BJ (cell line): ENCODE measurements at places on chromosomes 5 and 9.
A peak's percentile ranks its signal among the peaks of the same experiment; 100 is the strongest.

- DNase-seq, result no peak
Measured at GRCh38 chr9:23598994-23599393, 227.0 kb downstream of the ELAVL2 start.

GRCh38 chr5:157335534-157336422 lies 69.9 kb downstream of the CYFIP2 start:
- peak; percentile 75 for DNase-seq

DNA sequence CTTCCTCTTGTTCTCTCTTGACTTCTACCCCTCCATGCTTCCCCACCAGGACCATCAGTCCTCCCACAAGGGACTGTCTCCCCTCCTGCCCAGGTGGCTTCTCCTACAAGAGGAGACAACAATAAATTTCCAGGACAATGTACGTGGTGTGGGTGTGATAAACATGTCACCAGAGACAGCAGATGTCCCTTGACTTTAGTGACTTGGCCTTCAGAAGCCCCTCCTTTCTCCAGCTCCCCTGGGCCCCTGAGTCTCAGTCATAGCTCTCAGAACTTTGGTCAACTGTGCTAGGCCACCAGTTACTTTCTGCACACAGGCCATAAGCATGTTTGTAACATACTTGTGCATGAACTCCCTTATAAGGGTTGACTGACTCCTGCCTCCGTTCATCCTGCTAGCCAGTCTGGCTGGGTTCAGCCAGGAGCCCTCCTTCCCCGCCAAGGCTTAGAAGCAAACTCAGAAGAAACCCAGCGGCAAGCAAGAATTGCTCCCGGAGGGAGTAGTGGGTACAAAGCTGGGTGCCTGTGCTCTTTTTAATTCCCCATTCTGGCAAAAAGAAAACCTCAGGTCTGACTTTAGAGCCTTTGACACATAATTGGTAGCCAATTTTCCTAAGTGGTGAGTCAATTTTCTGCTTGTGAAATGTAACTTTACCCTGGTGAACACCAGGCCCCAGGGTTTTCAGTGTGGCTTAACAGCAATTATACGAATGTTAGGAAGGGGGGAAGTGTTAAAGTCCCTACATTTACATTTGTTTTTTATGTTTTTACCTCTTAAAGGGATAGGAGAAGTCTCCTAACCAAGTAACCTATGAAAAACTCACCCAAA lies 49.2 kb downstream of the EBF1 start:
- DNase-seq, result no peak

DNA sequence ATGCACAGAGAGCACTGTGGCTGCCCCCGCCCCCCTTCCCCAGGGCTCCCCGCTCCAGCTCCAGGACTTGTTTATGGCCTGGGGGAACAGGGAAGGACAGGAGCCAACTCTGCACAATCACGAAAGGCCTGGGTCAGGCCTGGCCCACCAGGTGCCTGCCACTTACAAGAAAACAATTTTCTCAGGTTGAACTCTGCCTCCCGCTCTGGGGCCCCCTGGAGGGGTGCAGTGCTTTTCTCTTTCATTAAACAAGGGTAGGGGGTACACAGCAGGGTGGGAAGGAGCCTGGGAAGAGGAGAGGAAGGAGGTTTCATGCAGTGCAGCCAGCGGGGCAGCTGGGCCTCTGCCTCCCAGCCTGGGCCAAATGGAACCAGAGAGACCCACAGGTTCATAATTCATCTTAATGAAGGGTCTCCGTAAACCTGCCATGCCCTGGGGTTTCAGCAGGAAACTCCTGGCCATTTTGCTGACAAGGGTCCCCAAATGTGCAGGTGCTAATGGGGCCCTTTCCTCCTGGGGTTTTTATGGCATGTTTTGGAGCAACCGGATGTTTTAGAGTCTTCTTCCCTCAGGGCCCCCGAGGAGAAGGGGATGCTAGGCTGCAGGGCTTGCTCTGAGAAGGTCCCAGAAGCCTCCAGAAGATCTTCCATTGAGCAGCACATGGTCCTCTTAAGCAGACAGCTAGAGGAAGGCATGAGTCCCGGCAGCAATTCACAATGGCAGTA lies 219.8 kb downstream of the SLIT3 start:
- DNase-seq, result no peak

DNA sequence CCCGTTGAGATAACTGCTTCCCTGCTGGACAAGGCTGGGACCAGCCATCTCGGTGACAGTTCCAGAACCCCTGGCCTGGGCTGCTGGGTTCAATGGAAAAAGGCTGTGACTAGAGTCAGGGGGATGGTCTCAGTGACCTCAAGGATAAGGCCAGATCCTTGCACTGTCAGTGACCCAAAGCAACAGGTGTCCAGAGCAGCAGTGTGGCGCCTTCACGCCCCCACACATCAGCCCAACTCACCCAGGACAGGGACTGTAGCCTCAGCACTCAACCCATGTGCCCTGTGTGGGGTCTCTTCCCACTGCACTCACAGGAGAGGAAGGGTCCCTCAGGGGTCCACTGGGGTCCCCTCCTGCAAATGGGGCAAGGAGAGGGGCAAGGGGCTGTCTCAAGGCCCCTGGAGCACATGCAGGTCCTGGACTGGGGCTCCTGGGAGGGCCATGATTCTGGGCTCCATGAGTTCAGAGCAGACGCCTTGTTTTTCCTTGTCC lies 698 bp upstream of the LCN2 start:
- no peak for DNase-seq

DNA sequence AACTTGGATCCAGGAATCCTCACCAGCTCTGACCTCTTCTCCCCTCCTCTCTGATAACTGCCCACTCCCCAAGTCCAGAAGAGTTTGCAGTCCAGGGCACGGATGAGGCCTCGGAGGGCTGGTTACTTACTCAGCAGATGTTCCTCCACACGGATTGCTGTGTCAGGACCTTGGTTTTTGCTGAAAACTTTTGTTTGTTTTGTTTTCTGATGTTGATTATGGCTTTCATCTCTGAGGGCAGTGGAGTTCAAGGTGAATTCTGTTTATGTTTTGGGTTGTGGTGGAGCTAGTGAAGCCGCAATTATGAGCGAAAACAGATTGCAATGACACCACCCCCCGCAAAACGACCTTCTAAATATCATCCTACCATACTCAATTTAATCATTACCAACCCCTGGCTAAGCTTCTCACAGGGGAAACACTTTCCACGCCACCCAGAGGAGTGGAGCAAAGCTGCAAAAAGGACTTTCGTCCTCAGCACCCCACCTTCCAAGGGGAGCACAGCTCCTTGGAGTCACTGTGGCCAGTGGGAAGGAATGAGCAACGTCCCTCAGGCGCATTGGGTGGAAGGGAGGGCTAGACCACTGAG lies 92.7 kb upstream of the SAP30L start:
- no peak for DNase-seq

GRCh38 chr9:121340676-121341392 lies 29.2 kb downstream of the STOM start:
- DNase-seq, result no peak

GRCh38 chr5:141686648-141687416 lies 4.8 kb upstream of the ARAP3 start:
- DNase-seq, result no peak

- no peak for DNase-seq
Measured at GRCh38 chr9:95649801-95650213, 133.0 kb upstream of the PTCH1 start.

DNA sequence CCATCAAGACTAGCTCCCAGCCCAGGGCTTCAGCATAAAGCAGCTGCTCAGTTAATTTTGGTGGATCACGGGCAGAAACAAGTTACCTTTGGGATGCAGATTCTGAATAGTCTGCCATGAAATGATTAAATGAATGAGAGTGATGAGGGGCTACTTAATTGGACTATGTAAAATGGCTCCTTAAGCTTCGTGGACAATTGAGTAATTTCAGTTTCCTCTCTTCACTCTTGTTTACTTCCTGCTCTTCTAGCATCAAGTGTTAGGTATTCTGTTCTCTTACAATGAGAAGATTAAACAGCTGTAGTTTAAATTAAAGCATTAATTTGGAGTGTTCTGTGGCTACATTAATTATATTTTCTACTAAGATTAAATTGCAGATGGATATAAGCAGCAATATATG lies 28.1 kb downstream of the PIK3R1 start:
- no peak for DNase-seq

DNA sequence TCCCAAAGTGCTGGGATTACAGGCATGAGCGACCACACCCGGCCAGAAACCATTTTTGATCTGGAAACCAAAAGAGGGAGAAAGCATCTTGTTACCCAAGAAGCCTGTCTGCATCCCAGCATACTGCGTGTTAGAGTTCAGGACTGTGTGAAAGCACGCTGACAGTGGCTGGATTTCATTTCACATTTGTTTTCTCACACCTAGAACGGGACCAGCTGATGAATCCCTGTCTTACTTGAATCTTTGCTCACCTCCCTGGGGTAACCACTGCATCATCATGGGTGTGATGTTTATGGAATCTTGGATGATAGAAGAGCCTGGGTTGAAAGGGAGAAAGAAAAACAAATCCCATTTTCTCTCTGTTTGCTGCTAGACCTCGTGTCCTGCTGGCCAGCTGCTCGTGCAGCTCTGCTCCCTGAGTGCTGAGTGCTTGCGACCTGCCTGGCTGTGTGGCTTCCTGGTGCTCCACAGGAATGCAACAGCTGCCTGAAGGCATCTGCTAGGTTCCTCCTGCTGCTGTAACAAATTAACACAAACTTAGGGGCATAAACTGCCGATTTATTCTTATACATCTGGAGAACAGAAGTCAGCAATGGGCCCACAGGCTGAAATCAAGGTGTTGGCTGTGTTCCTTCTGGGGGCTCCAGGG lies 378.3 kb upstream of the DAP start:
- no peak for DNase-seq

- DNase-seq, result no peak
Measured at GRCh38 chr9:92770360-92770995, 5.8 kb upstream of the BICD2 start.

DNA sequence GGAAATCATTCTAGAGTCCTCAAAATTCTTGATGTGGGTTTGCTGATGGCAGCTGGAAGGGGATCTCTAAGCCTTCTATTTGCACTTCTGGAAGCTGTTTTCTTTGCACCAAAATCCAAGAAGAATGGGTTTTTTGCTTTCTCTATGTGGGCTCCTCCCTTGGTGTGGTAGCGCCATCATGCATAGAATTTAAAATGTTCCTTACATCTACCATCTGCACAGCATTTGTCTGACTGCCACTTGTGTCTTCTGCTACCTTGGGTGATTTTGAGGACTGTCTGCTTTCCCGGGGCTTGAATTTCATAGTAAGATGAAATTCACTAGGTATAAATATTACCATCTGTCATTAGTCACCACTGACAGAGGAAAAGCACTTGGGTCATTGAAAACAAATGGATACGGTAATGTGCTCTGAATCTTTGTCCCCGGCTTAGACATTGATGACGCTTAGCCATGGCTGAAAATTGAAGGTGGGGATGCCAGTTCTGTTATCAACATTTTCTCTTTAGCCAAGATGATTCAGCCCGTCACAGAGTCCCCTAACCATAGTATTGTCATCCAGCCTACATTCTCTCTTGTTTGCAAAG lies 30.0 kb downstream of the SNX30 start:
- no peak for DNase-seq

- DNase-seq, result peak; percentile 30
Measured at GRCh38 chr9:92468206-92468605, 14.1 kb downstream of the ASPN start.

DNA sequence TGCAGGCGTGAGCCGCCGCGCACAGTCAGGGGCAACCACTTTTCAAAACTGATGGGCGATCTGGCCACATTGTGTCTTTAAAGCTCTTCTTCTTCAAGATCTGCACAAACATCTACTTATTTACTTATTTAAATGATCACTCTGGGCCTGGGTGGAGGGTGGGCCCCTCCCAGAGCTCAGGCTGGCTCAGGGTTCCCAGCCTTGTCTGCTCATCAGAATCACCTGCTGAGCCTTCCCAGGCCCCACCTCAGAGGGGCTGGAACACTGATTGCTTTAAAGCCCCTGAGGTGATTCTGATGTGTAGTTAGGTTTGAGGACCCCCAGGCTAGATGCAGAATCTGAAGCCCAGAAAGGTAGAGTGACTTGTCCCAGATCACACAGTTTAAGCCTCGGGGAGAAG lies 45.6 kb upstream of the DMRT1 start:
- DNase-seq, result no peak

- no peak for DNase-seq
Measured at GRCh38 chr5:151140686-151141459, 16.7 kb downstream of the ANXA6 start.

- no peak for DNase-seq
Measured at GRCh38 chr5:72222521-72222920, 97.5 kb downstream of the MRPS27 start.

DNA sequence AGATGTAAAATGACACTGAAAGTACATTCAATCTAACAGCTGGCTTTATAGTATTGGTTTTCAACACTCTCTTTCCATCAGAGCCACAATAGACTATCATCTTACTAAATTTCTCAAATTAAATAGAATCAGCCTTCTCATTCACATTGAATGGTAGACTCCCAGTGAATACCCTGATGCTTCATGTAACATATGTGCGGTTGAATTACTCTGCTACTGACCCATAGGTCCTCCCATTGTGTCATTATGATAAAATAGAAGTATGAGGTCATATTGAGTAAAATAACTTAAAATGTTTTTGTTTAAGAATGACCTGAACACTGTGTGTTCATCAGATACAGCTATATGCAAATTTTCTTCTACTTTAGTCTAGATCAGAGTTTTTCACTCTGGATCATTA lies 75.9 kb upstream of the ADAMTSL1 start:
- DNase-seq, result no peak

DNA sequence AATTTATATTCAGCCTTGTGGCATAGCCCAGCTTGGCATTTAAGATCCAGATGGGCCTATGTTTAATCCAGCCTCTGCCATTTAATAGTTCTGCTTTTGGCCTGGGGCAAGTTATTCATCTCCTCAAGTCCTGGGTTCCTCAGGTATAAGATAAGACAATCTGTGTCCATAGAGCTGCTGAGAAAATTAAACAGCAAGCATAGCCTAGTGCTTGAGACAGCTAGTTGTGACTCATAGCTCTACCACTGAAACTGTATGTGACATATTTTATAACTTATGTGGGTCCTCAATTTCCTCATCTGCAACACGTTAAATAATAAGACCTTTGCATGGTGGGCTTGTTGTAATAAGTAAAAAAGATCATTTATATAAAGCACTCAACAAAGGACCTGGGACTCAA lies 53.3 kb upstream of the ATP10B start:
- no peak for DNase-seq

DNA sequence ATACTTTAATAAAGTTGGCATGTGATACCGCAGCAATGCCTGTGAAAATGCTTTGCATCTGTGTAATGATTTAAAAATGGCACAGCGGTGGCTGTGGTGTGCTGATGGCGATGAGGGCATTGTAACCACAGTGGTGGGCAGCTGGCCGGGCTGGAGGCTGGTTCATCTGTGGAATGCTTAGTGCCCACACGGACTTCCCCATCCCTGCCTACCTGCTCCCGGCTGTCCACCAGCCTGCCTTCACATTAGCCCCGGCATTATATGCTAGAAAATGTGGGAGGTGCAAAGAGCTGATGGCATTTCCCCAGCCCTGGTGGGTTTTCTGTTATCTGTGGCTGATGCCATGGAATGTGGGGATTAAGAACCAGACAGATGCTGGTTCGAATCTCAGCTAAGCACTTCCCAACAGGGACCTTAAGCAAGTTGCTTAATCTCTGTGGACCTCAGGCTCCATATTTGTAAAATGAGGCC lies 2.9 kb upstream of the NDST1 start:
- DNase-seq, result no peak

GRCh38 chr5:154779105-154779504 lies 23.9 kb downstream of the LARP1 start:
- peak; percentile 54 for DNase-seq
